ENCODE measurements at places on chromosomes 2 and 18.

DNA sequence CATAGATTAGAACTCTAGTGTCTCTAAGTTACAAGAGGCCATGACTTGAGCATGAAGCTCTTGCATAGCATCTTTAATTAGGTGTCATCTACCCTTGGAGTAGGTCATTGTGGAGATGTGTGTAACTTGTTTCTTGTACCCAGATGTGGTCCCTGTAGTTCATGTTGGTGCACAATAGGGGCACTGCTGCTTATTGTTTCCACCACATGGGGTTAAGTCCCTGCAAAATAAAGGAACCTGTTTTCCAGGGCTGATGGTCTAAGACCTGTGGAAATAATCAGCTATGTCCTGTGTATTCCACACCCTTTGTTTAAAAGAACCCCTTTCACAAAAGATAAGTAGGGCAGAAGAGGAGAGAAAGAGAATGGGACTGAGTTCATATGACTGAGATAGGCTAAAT is 28.6 kb downstream of the ASXL3 start:
- DNase-seq = no peak

DNA sequence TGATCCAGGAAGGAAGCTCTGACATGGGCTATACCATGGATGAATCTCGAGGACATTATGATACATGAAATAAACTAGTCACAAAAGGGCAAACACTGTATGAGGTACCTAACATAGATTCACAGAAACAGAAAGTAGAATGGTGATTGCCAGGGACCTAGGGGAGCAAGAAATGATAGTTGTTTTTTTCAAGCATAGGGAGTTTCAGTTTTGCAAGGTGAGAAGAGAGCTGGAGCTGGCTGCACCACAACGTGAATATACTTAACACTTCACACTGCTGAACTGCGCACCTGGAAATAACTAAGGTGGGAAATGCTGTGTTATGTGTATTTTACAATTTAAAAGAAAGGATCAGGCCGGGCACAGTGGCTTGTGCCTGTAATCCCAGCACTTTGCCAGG is 13.2 kb upstream of the AGAP1 start:
- no peak for DNase-seq

GRCh38 chr2:84247532-84247931 is 211.5 kb downstream of the SUCLG1 start:
- no peak for DNase-seq

DNA sequence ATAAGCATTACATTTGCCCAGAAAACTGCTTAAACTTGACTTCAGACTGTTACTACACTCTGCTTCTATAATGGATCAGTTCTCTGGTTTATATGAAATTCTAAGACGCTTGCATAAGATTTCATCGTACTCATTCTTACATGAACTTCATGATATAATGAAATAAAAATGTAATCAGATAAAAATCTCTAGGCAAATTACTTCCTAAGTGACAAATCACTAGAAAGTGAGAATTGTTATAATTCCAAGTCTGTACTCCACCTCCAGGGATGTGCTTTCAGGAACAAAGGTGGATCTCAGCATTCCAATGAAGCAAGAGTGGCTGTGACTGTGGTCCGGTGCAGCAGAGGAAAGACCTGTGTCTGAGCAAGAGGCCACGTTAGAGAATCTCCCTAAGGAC is 226.2 kb downstream of the PIEZO2 start:
- no peak for DNase-seq

DNA sequence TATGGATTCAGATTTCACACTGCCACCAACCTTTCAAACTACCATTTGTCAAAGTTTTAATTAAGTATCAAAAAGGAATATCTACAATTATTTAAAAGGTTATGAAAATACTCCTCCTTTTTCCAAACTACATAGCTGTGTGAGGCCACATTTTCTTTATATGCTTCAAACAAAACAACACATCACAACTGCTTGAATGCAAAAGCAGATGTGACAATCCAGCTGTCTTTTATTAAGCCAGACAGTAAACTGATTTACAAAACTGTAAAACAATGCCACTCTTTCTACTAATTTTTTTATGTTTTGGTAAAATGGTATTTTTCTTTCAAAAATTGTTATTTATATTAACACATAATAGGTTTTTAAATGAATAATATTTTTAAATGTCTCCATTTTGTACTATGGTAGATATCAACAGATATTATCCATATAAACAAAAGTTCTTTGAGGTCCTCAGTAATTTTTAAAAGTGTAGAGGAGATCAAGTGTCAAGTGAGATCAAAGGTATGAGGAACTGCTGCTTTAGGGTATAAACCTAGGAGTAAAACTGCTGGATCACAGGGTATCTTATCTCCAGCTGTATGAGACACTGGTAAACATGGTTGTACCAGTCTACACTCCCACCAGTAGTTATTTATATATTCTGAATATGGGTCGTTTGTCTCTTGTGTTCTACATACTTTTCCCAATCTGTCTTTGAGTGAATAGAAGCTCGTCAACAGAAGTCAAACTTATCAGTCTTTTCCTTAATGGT is 68.8 kb upstream of the SERTAD2 start:
- no peak for DNase-seq

DNA sequence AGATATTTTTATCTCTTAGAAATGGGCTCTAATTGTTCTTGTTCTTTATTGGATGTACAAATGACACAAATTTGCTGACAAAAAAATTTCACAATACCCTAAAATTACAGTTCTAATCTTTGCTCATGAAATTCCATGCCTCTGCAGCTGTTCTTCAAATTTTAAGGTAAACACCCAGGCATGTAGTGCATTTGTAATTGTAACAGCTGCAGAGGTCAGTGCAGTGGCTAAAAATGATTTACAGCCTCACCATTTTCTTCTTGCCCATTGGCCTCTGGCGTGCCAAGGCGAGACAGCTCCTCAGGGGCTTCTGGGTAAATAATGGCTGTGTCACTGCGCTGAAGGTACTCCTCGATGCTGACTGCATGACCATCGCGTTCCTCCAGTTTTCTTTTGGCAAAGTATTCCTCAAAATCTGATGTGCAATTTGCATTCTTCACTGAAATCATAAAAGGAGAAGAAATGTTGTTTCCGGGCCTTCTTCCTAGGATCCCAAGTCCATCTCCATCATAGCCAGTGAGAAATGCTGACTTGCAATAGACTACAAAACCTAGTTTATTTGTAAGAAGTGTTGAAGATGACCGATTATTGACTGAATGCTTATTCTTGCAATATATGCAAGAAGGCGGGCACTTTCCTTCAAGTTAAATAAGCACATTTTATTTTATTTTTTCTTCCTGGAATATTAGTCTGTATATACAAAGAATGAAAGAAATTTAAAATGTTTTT is 115.2 kb downstream of the ZEB2 start:
- DNase-seq = no peak

DNA sequence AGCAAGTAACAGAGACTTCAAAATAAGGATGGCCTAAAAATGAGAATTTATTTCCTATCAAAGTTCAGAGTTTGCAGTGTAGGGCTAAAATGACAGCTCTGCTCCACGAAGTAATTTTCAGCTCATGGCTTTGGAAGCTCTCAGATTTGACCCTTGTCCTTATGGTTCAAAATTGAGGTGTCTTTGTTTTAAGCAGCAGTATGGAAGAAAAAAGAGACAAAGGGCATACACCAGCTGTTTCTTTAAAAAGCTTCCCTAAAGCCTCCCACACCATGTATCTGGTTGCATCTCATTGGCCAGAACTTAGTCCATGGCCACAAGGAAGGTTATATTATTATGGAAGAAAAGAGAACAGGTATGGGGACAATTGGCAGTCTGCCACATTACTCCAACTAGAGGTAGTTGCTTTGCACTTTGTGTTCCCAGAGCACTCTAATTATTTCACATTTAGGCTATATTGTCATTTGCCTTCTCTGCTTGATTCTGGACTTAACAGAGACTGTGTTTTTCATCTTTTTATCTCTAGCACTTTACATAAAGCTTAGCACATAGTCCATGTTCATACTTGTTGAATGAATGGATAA is 180.4 kb downstream of the MCFD2 start:
- no peak for DNase-seq

DNA sequence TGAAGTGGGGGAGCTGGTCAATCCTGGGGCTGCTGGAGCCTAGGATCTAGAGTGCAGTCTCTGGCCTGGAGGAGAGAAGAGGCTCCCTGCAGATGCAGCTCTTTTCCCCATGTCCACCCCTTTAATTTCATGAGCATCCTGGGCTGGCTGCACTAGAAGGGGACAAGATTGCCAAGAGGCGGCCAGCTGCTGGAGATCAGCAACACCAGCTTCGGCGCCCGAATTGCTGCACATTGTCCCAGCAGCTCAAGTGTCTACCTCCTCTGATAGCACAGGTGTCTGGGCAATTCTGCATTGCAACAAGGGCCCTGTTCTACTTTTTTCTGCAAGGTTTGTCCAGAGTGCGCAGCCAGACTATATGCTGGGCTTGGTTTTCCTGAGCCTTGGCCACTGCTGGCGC is 125.7 kb downstream of the AGAP1 start:
- no peak for DNase-seq

- no peak for DNase-seq
These were observed 377.6 kb downstream of the RND3 start for GRCh38 chr2:150109912-150110311.
